ENCODE measurements at places on chromosomes 7 and 10.
A peak's percentile ranks its signal among the peaks of the same experiment; 100 is the strongest.

DNA sequence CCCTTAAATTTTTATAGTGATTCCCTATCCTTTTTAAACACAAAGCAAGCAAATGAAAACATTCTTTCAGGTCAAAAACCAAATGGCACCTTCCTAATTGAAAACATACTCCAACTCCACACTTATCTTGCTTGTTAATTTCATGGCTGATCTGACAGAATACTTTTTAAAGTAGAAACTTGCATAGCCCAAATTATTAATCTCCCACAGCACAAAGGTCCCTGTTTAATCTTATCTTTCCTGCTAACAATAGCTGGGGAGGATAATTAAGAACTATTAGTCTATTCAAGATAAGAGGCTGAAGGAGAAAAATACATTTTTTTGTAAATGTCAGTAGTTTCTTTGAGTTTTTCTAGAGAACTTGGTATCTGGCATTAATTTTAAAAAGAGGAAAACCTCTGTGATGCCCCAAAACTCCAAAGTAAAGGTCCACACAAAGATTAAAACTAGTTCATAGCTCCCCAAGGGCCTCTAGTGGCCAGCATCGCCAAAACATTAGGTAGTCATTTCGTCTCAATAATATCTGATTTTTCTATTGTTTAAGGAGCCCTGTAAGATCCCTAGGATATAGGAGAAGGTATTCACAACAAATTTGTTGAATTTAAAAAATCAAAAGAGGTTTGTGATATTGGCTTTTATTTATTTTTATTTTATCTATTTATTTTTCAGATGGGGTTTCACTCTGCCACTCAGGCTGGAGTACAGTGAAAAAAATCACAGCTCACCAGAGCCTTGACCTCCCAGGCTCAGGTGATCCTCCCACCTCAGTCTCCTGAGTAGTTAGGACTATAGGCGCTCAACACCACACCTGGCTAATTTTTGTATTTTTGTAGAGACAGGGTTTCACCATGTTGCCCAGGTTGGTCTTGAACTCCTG is 14.7 kb downstream of the CDNF start:
- DNase-seq: peak; percentile 29

GRCh38 chr10:71006506-71006905 is 118.1 kb upstream of the PCBD1 start:
- DNase-seq: no peak

DNA sequence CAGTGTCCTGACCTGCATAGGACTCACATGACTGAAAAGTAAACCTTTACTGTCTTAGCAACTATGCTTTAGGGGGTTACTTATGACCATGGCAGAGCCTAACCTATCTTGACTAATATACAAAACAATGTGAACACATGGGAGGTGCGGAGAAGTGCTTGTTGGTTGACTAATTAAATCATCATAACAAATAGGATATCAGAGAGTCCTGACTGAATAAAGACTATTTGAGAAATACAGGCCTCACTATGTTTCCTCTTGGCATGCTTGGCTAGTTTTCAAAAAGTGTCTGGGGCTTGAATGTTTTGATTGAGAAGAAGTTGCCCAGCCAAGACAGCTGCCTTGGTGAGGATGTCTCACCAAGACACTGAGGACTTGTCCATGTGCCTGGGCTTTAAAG is 104.4 kb upstream of the PHYHIPL start:
- no peak for DNase-seq

- DNase-seq: no peak
Observed at GRCh38 chr10:16910793-16911164, 93.6 kb upstream of the RSU1 start.

GRCh38 chr7:145665499-145666258 is 450.9 kb upstream of the CNTNAP2 start:
- DNase-seq: no peak

DNA sequence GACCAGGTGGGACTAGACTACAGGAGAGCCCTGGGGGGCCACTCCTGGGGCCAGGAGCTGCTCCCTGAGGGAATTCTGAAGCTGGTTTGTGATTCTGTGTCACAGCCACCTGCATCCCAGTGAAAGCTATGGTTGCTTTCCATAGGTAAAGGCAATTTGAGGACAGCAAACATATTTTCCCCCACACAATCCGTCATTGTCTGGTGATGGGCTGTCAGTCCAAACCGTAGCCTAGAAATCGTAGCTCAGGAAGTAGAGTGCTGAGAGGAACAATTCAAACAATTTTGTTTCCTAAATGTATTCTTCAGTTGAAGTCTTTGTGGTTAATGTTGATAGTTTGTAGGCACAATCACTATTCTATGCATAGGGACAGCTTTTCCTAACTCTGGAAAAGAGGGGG is 106.0 kb upstream of the INSYN2A start:
- DNase-seq: no peak

- peak; percentile 32 for DNase-seq
Observed at GRCh38 chr7:113100121-113100603, 13.5 kb upstream of the GPR85 start.

GRCh38 chr7:33730958-33731357 is 174.4 kb upstream of the BMPER start:
- no peak for DNase-seq

DNA sequence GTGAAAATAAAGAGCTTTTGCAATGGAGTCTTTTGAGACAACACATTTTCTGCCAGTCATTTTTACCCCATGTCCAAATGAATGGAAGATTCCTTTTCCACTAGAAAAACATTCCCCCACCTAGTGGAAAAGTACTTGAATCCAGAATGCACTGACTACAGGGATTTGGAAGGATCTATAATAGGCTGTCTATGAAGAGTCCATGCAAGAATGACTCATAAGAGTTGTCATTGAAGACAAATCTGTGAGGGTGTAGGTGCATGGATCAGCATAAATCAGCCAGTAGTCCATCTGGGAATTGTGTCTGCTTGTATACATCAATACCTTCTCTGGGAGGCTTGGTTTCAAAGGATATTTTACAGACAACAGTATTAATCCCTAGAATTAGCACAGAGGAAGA is 32.5 kb upstream of the TRUB1 start:
- no peak for DNase-seq

- no peak for DNase-seq
Observed at GRCh38 chr10:71712572-71713134, 6.9 kb downstream of the C10orf105 start.

GRCh38 chr10:43844221-43844620 is 195.5 kb upstream of the ZNF32 start:
- no peak for DNase-seq

DNA sequence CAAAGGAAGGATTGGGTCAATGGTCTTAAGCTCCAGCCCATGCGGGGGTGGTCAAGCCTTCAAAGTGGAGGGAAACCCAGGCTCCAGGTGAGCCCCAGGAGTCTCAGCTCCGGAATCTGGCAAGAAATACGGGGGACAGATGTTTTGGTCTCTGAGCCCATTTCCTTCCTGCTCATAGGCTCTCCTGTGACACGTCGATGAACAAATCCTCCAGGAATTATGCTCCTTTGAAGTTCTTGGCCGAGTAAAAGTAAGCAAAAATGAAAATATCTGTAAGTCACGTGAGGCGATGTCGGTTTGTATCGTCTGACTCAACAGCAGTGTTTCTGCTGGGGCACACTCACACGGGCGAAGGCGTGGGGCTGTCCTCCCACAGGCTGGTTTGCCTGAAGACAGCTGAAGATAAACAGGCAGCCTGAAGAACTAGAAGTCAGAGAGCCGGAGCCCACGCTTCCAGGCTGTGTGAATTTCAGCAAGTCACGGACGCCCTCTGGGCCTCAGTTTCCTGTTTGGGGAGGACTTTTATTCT is 52.6 kb upstream of the SMNDC1 start:
- no peak for DNase-seq

GRCh38 chr10:74799721-74800221 is 26.6 kb upstream of the KAT6B start:
- no peak for DNase-seq

DNA sequence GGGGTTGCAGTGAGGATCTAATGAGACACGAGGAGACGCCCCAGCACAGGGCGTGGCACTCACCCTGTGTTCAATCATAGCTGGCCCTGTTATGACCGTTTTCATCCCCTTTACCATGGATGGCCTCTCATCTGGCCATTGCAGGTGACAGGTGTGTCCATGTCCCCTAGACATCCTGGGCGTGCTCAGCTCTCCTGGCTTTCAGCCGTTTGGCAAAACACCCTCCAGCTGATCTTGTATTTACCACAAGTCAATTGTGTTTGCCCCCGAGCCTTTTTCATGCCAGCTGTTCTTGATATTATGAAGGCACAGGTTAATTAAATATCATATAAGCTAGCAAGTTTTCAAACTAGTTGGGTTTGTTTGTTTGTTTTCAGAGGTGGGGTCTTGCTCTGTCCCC is 97.1 kb downstream of the CHST15 start:
- DNase-seq: no peak

DNA sequence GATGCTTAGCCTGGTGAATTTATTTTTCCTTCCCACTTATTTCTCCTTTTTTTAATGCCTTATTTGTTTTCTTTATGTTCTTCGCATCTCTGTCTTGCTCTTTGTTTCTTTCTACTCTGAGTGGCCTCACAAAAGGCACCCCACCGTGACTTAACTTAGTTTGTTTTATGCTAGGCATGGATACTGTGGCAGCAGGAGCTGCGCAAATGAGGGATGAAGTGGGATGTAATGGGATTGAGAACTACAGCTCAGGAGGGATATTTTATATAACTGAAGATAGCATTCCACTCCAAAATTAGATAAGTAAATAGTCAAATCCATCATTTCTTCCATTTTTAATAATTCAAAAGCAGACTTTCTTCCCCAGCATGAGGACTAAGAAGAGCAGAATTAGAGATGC is 1.7 kb upstream of the CACNA2D1 start:
- no peak for DNase-seq

GRCh38 chr7:131222171-131222570 is 105.5 kb upstream of the MKLN1 start:
- DNase-seq: no peak

DNA sequence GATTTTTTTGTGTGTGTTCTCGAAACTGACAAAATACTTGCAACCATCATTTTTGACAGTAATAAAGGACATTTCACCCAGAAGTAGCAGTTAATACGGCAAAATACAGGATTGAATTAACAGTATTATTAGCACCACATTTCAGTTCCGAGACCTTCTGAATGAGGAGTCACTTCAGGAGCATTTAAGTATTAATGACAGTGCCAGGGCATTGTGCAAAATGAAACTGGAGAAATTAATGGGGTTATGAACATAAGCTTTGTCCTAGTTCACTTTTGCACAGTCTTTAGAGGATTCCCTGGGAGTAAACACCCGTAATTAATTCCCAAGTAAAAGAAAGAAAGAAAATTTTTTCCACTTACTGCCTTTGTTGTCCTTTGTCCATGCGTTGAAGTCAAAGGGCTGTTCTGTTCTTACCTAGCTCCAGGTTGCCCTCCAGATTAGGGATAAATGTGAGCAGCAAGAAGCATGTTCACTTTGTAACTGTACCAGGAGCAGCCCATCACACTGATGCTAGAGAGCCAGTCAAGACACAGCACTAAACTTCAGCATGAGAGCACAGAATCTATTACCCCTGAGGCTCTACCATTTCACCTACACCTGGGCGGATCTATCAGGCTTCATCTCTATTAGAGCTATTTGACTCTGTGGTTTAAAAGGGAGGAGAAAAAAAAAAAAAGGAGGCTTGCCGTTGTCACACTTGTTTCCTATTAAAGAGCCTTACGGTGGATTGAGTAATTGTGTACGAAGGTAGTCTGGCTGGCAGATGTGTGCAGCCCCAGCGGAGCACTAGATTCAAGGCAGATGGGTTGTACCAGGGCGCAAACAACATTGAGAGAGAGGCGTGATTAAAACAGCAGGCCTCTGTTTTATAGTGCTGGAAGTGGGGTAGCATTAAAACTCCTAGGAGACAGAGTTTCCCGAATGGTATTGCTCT is 297.8 kb upstream of the SEMA3A start:
- DNase-seq: peak; percentile 62

DNA sequence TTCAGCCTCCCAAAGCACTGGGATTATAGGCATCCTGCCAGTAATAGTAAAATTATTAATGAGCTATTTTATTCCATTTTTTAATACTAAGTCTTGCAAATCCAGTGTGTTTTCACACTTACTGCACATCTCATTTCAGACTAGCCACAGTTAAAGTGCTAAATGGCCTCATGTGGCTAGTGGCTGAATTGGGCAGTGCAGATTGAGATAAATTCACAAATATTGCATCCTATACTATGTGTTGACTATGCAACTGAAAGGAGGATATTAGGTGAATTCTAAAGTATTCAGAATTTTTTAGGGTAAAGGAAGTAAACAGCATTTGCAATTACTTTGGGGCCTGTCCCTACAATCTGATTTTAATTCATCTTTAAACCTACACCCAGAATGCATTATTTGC is 10.2 kb downstream of the APBB1IP start:
- DNase-seq: no peak

DNA sequence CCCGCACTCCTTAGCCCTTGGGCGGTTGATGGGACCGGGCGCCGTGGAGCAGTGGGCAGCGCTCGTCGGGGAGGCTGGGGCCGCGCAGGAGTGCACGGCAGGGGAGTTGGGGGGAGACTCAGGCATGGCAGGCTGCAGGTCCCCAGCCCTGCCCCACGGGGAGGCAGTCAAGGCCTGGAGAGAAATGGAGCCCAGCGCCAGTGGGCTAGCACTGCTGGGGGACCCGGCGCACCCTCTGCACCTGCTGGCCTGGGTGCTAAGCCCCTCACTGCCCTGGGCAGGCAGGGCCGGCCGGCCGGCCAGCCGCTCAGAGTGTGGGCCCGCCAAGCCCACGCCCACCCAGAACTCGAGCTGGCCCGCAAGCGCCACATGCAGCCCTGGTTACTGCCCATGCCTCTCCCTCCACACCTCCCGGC is 147.2 kb upstream of the PITRM1 start:
- no peak for DNase-seq

DNA sequence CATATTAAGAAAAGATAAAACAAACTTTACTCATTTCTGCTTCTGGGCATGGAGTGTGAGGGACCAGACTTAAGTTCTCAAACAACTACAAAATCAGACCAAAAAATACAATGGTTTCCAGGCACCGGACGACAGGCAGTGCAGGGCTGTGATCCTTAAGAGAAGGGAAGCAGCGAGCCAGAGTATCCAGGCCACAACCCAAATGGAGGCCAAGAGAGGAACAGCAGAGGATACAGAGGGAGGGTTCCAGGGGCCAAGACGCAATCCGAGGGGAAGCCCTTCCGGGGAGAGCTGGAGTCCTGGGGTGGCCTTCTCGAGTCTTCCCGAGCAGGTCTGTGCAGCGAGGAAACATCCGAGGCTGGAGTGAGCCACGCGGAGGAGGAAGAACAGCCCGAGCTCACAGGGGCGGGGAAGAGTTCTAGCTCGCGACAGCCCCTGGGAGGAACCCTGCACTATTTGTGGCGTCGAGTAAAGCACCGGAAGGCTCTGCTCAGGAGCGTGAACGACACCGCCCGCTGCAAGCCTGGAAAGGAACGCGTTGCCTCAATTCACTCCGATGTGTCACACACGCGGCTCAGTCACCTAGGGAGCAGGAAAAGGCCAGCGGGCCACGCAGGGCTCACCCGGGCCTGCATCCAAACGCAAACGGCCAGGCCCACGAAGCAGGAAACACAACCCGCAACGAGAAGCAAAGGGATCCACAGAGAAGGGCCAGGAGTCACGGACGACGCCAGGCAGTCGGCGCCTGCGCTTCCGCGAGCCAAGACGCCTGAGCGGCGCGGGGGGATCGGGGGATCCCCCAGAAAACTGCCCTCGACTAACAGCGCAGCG is 933 bp upstream of the RNF32 start:
- no peak for DNase-seq

- DNase-seq: no peak
Observed at GRCh38 chr10:35774109-35774508, 132.0 kb upstream of the FZD8 start.

- DNase-seq: no peak
Observed at GRCh38 chr7:112005205-112005775, 200.9 kb downstream of the DOCK4 start.

- DNase-seq: no peak
Observed at GRCh38 chr10:14530465-14530864, 199.7 kb upstream of the FRMD4A start.

GRCh38 chr7:22110227-22110839 is 164.6 kb upstream of the CDCA7L start:
- peak; percentile 82 for DNase-seq

Measured in SK-N-DZ (cell line).